ENCODE measurements at places on chromosomes 1 and 21. TPM values are rescaled to one million over a fixed set of nuclear protein-coding genes. Genes with fewer than 3 reads are reported as not detected.

- no peak for DNase-seq
Observed at GRCh38 chr1:177629526-177629925, 340.3 kb downstream of the SEC16B start.

Gene SPRR2E
- not detected for total RNA-seq

Gene DMRTA2
- not detected for total RNA-seq

Gene IQGAP3
- total RNA-seq, result 2.5 TPM

GRCh38 chr1:228095161-228095560, 8.0 kb downstream of the C1orf35 start:
- no peak for DNase-seq

Gene YRDC
- total RNA-seq, result 11.5 TPM

Gene APCS
- 54.7 TPM for total RNA-seq

DNA sequence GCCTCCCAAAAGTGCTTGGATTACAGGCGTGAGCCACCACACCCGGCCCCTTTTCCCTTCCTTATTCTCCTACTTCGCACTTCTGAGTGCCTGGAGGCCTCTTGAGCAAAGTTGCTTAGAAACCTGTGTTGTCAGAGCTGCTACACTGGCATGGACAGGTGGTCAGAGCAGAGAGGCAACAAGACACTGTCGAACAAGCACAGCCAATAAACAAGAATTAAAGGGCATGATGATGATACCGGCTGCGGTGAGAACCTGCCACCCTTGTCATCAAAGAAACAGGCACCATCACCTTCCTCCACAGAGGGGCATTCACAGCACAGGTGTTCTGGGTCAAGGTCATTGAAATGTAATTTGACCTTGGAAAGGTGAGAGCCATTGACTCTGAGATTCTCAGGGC, 23.3 kb downstream of the STUM start:
- DNase-seq, result no peak

Gene CRP
- 46.3 TPM for total RNA-seq

- DNase-seq, result no peak
Observed at GRCh38 chr1:152873495-152873894, 4.6 kb upstream of the SMCP start.

- DNase-seq, result no peak
Observed at GRCh38 chr21:32368386-32368785, 24.4 kb downstream of the URB1 start.

GRCh38 chr1:80926531-80926930, 874.2 kb upstream of the ADGRL2 start:
- DNase-seq, result no peak

Gene FCRLB
- total RNA-seq, result 0.23 TPM

Gene HORMAD1
- total RNA-seq, result not detected

GRCh38 chr1:46458190-46458589, 31.4 kb upstream of the DMBX1 start:
- DNase-seq, result no peak

GRCh38 chr1:159142391-159142663, 29.1 kb upstream of the CADM3 start:
- no peak for DNase-seq

GRCh38 chr1:9684801-9685200, 33.3 kb downstream of the PIK3CD start:
- no peak for DNase-seq

DNA sequence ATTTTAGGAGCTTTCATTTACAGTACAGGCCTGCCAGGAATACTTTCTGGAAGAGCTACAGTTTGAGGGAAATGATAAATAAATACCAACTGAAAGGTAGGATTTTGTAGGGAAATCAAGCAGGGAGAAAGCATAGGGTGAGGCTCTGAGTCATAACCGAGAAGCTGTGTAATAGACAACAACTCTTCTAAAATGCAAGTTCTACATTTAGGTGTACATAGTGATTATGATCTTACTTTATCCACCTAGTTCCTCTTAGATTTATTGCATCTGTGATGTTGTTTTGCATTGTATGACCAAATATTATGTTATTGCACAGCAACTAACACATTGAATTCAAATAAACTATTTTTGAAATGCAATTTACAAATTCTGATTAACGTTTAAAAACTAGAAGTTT, 819.3 kb downstream of the PLA2G4A start:
- DNase-seq, result no peak
